Glomerular endothelial cell (primary cell): ENCODE measurements at places on chromosomes 7 and 10. TPM values are rescaled to one million over a fixed set of nuclear protein-coding genes. Genes with fewer than 3 reads are reported as not detected.

- no peak for DNase-seq
Observed at GRCh38 chr7:153550173-153550572, 502.0 kb upstream of the DPP6 start.

Gene DENND2A
- total RNA-seq = 0.58 and 5.3 TPM in 2 replicates

DNA sequence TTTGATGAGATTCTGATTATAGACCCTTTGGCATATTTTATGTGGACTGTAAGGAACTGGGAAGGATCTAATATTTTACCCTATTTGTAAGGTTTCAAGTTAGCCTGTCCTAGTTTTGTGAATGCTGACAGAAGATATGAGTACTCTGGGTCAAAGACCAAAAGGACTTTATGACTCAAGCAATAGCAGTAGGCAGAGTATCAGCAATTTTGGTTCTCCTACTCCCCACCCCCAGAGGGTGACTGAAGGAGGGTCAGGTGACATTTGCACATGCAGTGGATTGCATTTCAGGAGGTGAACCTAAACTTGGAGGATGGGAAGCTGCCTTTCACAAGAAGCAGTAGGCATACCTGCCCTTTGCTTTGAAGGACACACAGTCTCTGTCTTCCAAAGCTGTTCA, 84.0 kb upstream of the KLF6 start:
- no peak for DNase-seq

Gene PPP1R9A
- 4.6 and 7.0 TPM in 2 replicates for total RNA-seq
